HuH-7.5 (cell line): ENCODE measurements at places on chromosomes 7 and 10.

- no peak for DNase-seq
These were observed 2.0 kb downstream of the BMPR1A start for GRCh38 chr10:86758189-86759072.

DNA sequence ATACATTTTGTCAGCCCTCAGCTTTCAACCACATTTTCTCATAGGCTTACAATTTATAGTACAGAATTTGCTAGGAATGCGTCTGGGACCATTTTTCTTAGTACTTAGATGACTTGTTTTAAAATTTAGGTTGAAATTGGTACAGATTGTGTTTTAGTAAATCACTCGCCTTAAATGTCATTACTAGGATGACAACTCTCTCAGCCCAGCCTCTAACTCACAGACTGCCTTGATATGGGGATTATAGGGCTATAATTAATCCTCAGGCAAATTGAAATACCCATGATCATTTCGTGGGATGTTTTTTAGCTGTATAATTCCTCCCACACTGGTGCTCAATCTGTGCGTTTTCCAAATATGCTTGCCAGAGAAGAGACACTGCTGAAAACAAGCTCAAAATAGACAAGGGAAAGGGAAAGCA, 299.7 kb upstream of the AKR1E2 start:
- no peak for DNase-seq

- no peak for DNase-seq
These were observed 17.3 kb upstream of the CSGALNACT2 start for GRCh38 chr10:43120929-43121314.

DNA sequence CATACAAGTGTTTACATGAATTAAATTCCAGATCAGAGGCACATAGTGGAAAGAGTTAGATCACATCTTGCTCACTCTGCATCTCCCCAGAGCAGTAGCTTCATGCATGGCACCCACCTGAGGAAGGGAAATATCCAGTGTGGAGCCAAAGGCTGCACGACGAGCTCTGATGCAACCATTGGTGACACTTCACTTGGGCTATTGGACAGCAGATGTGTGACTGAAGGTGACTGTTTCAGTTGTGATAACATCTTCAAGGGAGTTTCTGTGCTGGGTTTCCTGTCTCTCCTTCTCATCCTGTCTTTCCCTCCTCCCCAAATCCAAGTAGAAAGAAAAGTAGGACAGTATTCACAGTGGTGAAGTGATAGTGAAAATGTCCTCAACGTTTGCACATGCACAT, 115.0 kb downstream of the TAF3 start:
- no peak for DNase-seq

DNA sequence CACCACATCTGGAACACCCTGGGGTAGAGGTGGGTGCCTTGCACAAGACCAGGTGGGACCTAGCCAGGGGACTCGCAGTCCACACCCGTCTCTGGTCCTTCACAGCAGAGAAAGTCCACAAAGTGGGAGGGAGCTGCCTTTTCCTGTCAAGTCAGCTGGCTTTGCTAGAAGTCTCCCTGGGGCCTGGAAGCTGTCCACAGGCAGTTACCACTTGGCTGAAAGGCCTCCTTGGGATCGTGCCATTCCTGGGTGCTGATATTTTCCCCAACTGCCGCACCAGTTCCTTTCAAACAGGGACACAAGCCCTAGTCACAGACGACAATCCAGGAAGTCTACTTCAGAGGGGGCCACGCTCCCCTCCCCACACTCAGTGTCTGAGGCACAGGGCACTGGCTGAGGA, 75.4 kb downstream of the AFAP1L2 start:
- no peak for DNase-seq

GRCh38 chr10:83553366-83553765, 585.9 kb upstream of the GHITM start:
- no peak for DNase-seq

DNA sequence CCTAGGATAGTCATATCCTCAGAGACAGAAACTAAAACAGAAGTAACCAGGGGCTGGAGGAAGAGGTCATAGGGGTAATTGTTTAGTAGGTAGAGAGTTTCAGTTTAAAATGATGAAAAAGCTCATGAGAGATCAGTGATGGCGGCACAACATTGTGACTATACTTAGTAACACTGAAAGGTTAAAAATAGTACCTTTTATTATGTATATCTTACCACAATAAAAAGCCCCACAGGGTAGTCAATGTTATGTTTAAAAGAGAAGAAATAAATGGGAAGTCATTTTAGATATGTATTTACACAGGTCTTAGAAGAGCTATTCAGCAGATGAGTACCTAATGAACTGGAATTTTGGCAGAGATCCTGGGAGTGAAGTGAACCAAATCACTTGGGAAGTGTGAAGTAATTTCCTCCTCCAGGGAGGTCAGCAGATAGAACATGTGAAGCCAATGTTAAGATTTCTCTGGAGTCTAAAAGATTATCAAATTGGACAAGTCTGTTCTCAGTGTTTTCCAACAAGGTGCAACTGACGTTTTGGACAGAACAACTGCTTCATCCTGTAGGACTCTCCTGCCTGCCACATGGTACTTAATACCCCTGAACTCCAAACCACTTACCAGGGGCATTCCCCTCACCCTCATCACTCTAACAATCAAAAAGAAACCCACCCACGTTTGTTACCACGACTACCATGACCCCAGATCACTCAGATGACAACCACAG, 6.4 kb downstream of the CDCA7L start:
- no peak for DNase-seq

DNA sequence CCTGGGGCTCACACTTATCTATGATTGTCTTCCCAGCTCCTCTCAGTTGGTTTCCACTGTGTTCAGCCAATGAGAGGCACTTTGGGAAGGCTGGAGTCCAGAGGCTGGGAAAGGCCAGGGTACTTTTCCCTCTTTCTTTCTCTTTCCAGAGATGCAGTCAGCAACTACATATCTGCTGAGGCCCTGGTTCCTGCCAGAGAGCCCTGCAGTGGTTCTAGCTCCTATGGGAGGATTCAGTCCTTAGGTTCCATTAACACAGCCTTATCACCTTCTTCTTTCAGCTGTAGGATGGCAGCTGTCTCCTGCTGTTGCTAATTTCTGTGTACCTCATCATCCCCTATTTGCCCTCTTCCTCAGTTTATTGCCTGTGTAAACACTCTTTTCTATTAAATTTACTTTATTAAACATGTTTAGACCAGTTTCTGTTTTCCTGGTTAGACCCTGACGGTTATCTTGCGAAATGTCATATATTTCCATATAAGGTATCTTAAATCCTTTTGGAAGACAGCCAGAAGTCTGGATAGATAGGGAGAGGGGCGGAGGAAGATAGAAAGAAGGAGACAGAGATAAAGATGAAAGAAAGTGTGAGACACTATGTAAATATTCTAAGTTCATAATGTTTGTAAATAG, 100.3 kb downstream of the HGF start:
- DNase-seq: no peak

- peak; percentile 5 for DNase-seq
These were observed at the start of gene GPR85 for GRCh38 chr7:113086431-113086888. Gene GPR85 (minus strand): TSS chr7:113086827. CDS start chr7:113084721, 2,106 bp downstream.

GRCh38 chr7:15326044-15326644, 235.7 kb downstream of the AGMO start:
- DNase-seq: no peak

- DNase-seq: no peak
These were observed 4.8 kb upstream of the ZNF488 start for GRCh38 chr10:47388879-47389278.

- DNase-seq: no peak
These were observed 16.0 kb upstream of the TMEM168 start for GRCh38 chr7:112806156-112806555.

DNA sequence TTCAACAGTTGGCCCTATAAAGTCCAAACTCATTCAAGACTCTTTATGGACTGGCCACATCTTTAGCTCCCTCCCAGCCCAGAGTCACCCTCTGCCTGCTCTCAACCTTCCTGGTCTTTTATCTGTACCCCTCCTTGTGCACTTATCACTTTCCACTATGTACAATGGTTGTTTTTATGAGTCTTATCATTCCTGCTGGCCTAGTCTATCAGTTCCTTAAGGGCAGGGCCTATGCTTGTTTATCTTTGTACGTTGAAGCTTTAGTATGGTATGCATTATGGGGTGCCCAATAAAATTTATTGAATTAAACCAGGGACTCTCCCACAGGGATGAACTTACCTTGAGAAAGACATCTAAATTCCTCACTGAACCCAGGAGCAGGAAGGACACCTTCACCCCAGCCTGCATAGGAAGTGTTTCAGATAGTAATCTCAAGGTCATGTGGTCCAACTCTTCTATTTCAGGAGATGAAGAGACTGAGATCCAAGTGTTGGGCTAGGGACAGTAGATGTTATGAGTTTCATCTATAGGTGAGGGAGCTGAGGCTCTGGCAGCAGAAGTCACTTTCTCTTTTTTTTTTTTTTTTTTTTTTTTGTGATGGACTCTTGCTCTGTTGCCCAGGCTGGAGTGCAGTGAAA, 13.3 kb upstream of the PDCD4 start:
- no peak for DNase-seq

- no peak for DNase-seq
These were observed 21.4 kb downstream of the CADPS2 start for GRCh38 chr7:122864838-122865237.

DNA sequence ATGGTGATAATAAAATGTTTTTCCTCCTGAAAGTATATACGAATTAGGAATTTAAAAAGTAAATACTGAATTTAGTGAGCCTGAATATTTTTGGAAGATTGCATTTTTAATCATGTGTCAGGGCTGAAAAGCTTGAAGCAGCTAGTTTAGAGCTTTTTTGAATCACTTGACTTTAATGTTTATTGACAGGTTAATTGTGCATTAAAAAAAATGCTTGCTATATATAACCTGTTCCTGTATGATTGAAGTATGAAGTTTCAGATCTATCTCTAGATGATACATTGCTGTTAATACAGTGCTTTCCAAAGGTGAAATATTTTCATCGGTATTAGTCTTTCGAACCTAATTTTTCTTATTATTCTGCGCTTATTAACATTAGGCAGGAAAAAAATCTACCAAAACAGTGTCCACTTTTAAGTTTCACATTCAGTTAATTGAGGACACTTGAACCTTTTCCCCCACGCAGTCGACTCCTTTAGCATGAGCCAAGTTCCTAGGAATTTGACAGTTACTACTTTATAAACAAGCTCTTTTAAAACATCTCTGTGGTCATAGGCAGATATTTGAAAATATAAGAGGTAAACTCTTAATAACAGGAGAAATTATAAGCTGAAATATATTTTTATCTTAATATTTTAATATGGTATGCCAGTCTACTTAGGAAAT, 187.1 kb downstream of the MLLT10 start:
- no peak for DNase-seq

- no peak for DNase-seq
These were observed 330.6 kb upstream of the LRRN3 start for GRCh38 chr7:110760341-110760740.

GRCh38 chr10:110500515-110500905, 2.8 kb downstream of the DUSP5 start:
- no peak for DNase-seq

DNA sequence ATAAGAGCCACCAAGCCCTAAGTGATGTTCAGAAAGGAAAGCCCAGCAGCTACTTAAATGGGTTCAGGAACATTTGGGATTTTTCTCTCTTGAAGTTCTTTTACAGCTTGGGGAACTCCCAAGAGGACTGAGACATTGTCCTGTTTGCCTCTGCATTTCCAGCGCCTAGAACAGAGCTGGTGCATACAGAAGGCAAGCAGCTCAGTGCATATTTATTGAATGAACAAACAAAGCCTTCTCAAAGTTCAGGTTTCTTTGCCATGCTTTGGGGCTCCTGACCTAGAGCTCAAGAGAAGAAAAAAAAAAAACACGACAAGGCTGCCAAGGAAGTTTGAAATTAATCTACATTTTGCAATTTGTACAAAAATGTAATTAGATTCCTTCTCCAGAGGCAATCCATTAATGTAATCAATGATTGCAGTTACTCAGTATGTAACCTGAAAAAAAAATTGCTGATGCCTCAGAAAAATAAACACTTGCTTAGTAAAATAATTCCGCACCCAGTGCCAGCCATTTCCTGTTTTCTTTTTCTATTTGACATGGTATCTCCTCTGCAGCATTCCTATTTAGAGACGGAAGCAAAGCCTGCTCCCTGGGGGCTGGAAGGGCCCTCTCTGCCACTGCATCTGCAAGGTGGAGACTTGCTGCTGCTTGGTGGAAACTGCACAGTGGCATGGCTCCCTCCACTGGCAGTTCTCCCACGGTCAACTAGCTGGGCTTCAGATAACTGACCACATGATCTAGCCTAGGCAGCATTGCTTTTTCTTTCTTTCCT, 157.3 kb downstream of the TMEM178B start:
- DNase-seq: peak; percentile 59

- DNase-seq: no peak
These were observed 94.9 kb downstream of the PTPRE start for GRCh38 chr10:128001849-128002248.

DNA sequence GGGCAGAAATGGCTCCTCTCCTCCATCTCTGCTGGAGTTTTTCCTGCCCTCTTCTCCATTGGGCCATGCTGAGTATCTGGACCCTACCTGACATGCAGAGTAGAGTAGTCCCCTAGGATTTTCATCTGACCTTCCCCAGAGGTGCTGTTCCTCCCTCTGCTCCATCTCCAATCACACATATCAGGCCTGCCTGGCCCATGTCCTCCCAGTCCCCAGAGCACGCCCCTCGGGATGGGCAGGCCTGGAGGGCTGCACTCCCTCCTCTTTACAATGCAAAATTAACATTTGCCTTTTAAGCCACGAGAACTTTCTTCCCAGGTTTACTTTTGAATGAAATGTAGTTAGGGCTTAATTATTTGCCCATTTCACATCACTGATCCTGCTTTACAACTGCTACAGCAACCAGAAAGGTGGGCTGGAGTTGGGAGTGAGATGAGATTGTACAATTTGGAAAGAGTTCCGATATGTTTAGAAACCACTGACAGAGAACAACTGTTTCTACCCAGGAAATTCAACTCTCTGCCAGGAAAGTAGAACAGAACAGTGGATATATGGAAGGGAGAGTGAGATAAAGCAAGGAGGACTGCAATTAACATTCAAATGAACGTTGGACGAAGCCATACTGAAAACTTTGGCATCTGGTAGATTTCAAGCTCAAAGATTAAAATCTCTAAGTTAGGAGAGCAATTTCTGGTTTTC, 184.0 kb upstream of the HABP2 start:
- no peak for DNase-seq

DNA sequence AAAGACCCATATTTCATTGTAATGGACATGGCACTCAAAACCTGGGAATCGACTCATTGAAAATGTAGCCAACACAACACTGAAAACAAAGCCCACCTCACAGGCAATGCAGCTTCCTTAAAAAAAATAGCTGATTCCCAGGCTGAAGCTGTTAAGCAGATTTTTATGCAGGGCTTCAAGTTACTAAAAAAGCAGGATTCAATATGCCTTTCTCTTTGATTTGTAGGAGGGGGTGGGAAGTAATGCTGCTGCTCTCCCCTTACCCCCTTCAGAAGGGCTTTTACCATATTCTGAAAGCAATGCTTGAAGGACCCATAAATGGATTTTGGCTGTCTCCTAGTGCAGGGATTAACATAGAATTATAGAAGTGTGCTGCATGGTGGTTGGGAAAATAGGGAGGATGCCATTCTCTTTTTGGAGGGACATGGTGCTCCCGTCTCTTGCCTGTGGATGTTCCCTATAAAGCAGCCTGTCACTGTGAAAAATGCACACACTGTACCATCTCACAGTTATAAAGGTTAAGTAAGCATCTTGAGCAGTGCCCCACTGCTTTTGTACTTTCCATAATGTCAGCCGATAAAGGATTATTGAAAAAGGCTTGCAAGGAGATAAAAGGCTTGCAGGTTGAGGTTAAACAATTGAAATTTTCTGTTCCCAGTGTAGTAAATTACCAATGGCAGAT, 262.8 kb downstream of the AUTS2 start:
- no peak for DNase-seq
